Bone marrow (tissue), 2 donors: ENCODE measurements at places on chromosomes 2 and 18.

GRCh38 chr2:150267651-150268415 lies 219.6 kb downstream of the RND3 start:
- DNase-seq: no peak

- DNase-seq: no peak
Observed at GRCh38 chr18:13539050-13539449, 187.3 kb downstream of the FAM210A start.

DNA sequence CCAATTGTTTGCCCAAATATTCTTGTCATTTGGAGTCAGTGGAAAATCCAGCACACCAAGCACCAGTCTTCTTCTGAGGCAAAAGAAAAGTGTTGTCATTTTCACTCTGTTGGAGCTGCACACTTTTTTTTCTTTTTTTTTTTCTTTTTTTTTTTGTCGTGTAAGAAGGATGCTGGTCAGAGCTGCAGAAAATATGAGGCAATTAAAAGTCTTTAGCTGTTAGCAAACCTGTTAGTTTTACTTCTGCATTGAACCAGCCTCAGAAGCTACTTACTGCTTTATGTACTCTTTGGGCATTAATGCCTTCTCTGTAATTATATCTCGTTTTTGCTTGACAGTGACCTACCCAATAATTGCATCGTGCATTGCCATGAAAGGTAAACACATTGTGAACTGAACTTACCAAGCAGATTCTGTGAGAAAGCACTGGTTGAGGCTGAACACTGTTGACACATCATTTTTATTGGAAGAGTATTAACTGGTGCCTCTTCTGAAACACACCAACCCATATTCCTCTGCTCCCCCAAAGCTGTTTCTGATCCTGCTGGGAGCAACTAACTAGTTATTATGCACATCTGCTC lies 165.4 kb downstream of the CAPN13 start:
- DNase-seq: no peak

DNA sequence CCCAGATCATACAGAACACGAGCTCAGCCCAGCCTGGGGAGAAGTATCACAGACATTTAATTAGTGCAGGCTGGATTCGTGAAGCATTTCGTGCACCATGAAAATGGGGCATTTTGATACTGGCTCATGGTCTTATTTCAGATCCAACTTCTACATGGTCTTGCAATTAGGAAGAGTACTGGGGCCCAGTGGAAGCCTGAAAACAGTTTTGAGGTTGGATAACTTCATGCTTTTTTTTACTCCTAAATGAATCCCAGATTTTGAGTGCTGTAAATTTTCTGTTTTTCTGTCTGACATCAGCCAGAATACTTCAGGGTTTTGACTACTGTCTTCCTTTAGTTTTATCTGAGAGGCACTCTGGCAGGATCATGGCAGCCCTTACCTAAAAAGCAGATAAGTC lies 160.1 kb downstream of the GFPT1 start:
- DNase-seq: no peak

DNA sequence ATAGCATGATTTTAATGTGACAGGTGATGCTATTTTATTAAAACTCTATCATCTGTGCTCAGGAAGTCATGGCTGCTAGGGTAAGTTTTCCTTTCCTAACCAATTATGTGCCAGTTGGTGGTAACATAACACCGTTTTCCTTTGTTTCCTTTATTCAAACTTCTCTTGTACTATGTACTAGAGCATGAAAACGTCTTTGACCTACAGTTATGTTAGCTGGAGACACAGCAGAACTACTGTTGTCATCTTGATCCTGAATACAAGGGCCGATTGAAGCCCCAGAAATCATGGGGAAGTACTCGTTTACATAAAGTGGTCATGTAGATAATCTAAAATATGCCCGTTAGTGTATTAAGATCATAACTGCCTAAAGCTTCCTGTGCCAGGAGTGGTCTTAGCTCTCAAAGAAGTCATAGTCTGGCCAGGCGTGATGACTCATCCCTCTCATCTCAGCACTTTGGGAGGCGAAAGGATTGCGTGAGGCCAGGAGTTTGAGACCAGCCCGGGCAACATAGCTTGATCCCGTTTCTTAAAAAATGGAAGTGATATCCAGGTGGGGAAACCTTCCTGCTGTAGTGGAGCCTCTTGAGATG lies 20.5 kb downstream of the NEDD4L start:
- DNase-seq: no peak

- no peak for DNase-seq
Observed at GRCh38 chr2:2769481-2770431, 438.7 kb upstream of the MYT1L start.

GRCh38 chr18:26711756-26712155 lies 153.8 kb downstream of the AQP4 start:
- no peak for DNase-seq

DNA sequence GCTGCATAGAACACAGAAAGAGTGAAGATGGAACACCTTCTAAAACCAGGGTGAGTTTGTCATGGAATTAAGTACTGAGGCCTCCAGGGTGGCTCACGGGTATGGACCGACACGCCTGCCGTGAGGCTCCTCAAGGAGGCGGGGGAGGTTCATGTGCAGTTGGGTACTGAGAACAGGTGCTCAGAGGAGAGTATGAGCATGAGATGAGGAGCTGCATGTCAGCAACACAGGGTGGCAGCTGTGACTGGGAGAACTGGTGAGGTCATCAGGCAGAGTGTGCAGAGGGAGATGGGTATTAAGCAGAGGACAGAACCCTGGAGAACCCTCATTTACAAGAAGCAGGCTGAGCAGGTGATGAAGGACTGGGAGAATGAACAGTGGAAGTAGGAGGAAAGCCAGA lies 63.2 kb upstream of the KLHL29 start:
- no peak for DNase-seq

- no peak for DNase-seq
Observed at GRCh38 chr2:77831898-77832297, 309.7 kb upstream of the LRRTM4 start.

DNA sequence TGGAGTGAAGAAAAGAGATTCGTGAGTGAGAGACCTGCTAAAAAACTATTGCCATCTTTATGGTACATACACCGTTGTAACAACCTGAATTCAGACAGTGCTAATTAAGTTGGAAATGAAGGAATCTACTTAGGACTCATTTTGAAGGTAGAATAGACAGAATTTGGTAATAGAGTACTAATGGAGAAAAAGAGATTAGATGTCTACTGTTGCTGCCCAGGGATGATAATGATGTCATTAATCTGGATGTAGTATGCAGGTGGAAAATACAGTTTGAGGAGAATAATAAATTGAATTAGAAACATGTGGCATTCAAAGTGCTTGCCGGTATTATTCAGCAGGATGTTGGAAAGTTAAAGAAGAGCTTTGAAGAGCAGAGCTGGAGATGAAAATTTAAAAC lies 44.7 kb downstream of the DIS3L2 start:
- no peak for DNase-seq

GRCh38 chr18:76994086-76994654 lies 138.4 kb downstream of the MBP start:
- no peak for DNase-seq

- DNase-seq: no peak
Observed at GRCh38 chr2:121819846-121820245, 64.4 kb downstream of the TSN start.
